Activated naive CD8-positive, alpha-beta T cell treated with anti-CD3 and anti-CD28 coated beads, Interleukin-2, amount 50 U/mL, for 24 hours (primary cell): ENCODE measurements at places on chromosomes 2 and 18.

GRCh38 chr2:10426726-10427617 is 21.2 kb downstream of the ODC1 start:
- no peak overlapping the region for H3K27ac ChIP-seq
- peaks cover 8% of the 10 kb centered on the region for H3K27me3 ChIP-seq
- H3K4me1 ChIP-seq = peaks cover under 1% of the 10 kb centered on the region
- peaks cover 11% of the 10 kb centered on the region for H3K36me3 ChIP-seq
- DNase-seq = no peak

DNA sequence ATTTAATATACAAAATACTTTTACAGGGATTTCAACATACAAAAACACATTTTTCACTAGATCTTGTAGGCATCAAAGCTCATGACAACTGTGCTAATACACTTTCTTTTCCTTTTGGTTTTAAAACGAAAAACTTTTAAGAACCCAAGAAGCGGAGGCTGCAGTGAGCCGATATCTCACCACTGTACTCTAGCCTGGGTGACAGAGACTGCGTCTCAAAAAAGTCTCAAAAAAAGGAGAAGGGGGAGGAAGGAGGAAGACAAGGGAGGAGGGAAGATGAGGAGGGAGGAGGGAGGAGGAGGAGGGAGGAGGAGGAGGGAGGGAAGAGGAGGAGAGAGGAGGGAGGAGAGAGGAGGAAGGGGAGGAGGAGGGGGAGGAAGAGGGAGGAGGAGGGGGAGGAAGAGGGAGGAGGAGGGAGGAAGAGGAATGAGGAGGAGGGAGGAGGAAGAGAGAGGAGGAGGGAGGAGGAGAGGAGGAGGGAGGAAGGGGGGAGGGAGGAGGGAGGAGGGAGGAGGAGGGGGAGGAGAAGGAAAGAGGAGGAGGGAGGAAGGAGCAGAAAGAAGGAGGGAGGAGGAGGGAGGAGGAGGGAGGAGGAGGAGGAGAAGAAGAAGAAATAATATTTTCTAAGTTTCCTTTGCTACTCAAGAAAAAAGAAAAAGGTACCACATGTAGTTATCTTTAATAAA is 13.8 kb downstream of the ROCK2 start:
- peaks cover 3% of the 10 kb centered on the region for H3K36me3 ChIP-seq
- H3K4me3 ChIP-seq = no peak overlapping the region
- peaks cover 10% of the 10 kb centered on the region for H3K4me1 ChIP-seq
- H3K27ac ChIP-seq = no peak overlapping the region
- no peaks in the 10 kb centered on the region for H3K27me3 ChIP-seq

GRCh38 chr2:151297882-151298281 is 8.4 kb upstream of the NMI start:
- H3K27ac ChIP-seq = no peak overlapping the region
- H3K4me1 ChIP-seq = peaks cover 8% of the 10 kb centered on the region
- no peak for DNase-seq
- H3K27me3 ChIP-seq = no peaks in the 10 kb centered on the region

DNA sequence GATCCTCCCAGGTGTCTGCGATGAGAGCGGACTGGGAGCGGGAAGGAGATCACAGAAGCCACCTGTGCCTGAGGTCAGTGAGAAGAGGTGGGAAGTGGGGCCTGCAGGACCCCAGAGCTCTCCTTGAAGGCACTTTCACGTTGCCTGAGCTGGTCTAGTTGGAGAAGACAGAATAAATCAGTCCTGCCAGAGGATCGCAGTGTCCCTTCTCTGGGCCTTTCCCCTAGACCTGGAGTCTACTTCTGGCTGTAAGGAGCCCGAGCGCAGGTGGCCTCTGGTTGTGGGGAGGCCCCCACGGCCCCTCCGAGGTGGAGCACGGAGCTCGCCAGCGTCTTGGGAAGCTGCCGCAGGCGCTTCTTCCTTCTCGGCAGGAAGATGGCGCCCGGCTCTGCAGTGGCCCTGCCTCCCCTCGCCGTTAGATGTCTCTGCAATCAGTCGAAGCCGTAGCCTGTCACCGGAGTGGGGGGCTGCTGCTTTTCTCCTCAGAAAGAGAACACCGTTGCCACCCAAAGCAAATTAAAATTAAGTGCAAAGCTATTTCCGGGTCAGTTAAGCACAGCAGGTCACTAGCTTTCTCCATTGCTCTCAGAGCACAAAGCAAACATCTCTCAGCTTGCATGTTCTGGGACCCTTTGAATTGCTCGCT is 212.0 kb upstream of the MYT1L start:
- no peaks in the 10 kb centered on the region for H3K36me3 ChIP-seq
- H3K27ac ChIP-seq = no peak overlapping the region
- no peaks in the 10 kb centered on the region for H3K4me1 ChIP-seq

- peaks cover 44% of the 10 kb centered on the region for H3K36me3 ChIP-seq
- H3K4me1 ChIP-seq = no peaks in the 10 kb centered on the region
- H3K27ac ChIP-seq = no peak overlapping the region
- H3K4me3 ChIP-seq = no peak overlapping the region
Observed at GRCh38 chr2:55252832-55253231, 16.2 kb downstream of the MTIF2 start.

DNA sequence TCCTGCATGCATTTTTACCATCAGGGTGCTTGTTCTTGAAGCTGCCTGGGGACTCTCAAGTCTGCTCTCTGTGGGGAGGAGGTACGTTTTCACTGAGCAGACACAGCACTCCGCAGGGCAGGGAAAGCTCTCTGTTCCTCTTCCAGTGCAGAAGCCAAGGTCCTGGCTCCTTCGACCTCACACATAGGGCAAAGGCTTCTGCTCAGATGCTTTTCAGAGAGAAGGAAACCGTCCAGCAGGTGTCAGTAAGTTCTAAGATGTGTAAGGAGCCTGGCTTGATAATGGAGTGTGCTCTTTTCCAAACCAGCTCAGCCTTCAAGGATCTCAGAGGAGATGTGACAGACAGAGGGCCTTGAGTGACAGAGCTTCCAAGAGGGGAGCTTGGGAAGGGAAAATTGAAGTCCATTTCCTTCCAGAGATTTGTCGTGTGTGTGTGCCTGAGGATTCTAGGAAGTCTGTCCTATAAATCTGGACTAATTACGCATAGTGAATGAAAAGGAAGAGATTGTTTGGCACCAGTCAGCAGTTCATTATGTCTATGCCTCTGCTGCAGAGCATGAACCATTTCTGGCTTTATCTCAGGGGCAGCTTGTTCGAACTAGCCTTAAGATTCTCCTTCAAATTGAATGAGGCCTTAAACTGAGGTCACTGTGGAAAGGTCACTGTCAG is 67.3 kb upstream of the UPP2 start:
- H3K27ac ChIP-seq = no peak overlapping the region
- H3K27me3 ChIP-seq = peaks cover 3% of the 10 kb centered on the region
- no peak overlapping the region for H3K4me3 ChIP-seq
- DNase-seq = no peak
- H3K4me1 ChIP-seq = no peaks in the 10 kb centered on the region

DNA sequence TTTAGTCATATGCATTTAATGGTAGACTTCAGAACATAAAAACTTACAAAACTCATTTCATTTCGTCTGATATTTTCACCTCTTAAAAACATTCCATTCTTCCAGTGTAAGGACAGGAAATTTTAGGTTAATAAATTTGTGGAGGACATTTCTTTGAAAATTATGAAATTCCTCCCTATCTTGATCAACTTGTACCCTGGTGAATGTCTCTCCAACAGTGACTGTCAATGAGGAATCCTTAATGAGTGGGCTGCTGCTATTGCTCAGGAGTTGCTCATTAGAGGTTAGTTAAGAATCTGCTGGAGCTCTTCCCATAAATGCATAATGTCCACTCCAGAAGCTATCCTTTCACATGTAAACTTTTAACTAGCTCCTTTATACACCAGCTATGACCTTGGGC is 69.1 kb downstream of the LRP1B start:
- no peak overlapping the region for H3K4me3 ChIP-seq
- no peaks in the 10 kb centered on the region for H3K4me1 ChIP-seq
- DNase-seq = no peak

GRCh38 chr2:129812071-129812470 is 167.4 kb upstream of the RAB6C start:
- no peak overlapping the region for H3K27ac ChIP-seq
- DNase-seq = peak; percentile 10
- no peak overlapping the region for H3K4me3 ChIP-seq

DNA sequence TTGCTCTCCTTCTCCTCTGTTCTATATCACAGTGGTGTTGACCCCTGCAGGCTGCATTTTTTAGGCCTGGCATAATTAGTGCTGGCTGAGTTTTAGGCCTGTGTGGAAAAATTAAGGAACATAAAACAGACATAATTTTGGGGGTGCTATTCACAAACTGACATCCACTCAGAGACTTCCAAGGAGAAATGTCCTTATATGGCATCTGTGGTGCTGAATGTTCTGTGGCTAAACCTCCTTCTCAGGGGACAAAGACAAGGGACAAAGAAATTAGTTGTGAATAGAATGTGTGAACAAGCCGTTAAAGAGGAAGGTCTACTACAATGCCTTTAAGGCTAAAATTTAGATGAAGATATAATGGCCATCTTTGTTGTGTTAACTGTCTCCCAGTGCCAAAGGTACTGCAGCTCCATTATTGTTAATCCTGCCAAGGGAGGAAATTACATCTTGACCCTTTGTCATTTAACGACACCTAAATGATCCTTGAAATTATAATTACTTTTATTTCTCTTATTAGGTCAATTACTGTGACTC is 870.0 kb upstream of the CHAC2 start:
- no peak overlapping the region for H3K4me3 ChIP-seq
- H3K4me1 ChIP-seq = no peaks in the 10 kb centered on the region
- H3K27me3 ChIP-seq = no peaks in the 10 kb centered on the region
- no peak for DNase-seq
- no peak overlapping the region for H3K27ac ChIP-seq

- H3K27ac ChIP-seq = no peak overlapping the region
- no peaks in the 10 kb centered on the region for H3K36me3 ChIP-seq
- H3K4me3 ChIP-seq = peak overlapping the region; percentile 84
- DNase-seq = no peak
- H3K27me3 ChIP-seq = no peaks in the 10 kb centered on the region
Observed at GRCh38 chr2:47519604-47520301, 116.8 kb downstream of the MSH2 start.

- H3K4me3 ChIP-seq = no peak overlapping the region
- DNase-seq = no peak
- no peaks in the 10 kb centered on the region for H3K36me3 ChIP-seq
- H3K27me3 ChIP-seq = no peaks in the 10 kb centered on the region
Observed at GRCh38 chr18:38810789-38811188, 1245.2 kb upstream of the CELF4 start.

GRCh38 chr2:96143231-96143847 is 1.9 kb downstream of the DUSP2 start:
- H3K4me3 ChIP-seq = peak overlapping the region; percentile 94
- H3K36me3 ChIP-seq = peaks cover 34% of the 10 kb centered on the region
- H3K4me1 ChIP-seq = peaks cover 62% of the 10 kb centered on the region
- peaks cover 2% of the 10 kb centered on the region for H3K27me3 ChIP-seq
- H3K27ac ChIP-seq = peak overlapping the region; percentile 97
- DNase-seq = no peak

- no peak overlapping the region for H3K4me3 ChIP-seq
- no peaks in the 10 kb centered on the region for H3K4me1 ChIP-seq
- H3K36me3 ChIP-seq = no peaks in the 10 kb centered on the region
- no peak overlapping the region for H3K27ac ChIP-seq
- no peak for DNase-seq
- H3K27me3 ChIP-seq = no peaks in the 10 kb centered on the region
Observed at GRCh38 chr2:14256890-14257289, 375.6 kb upstream of the LRATD1 start.

DNA sequence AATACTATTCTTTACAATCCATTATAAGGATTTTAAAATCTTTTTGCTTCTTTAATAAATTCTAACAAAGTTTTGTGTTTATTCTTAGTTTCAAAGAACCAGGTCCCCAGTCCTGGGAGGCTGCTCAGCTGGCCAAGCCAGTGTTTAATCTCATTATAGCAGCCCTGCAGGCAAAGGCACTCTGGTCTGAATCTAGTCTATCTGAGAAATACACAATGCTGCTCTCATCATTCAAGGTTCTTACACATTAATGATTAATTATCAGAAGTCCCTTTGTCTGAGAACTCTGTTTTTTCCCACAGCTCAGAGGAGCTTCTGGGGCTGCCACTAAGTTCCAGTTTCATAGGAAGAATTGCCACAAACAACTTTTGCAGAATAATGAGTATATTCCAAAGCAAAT is 27.7 kb downstream of the KCTD18 start:
- H3K27ac ChIP-seq = no peak overlapping the region
- no peaks in the 10 kb centered on the region for H3K27me3 ChIP-seq

DNA sequence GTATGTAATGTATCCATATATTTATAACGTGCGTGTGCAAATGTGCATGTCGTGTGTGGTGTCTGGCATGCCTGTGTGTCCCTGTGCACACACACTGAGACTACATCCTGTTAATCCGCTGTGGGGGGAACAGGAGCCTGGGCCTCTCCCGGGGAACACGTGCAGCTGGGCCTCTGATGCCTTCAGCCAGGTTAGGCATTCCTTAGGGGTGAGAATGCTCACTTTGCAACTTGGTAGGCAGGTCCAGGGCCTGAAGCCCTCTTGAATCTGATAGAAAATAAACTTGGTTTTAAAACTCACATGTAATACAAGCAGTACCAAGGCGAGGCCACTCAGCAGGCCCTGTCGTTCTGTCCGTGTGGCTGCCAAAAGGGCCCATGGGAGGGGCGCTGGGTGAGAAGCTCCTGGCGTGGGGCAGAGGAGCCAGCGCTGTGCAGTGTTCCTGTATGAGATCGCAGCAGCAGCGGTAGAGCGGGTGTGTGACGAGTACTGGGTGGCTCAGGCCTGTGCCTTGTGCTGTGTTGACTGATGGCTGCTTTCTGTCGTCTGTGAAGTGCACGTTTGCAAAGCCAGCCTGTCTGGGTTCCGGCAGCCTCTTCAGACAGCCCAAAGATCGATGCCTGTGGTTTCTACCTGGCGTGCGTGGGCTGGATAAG is 16.2 kb downstream of the SALL3 start:
- H3K27me3 ChIP-seq = peaks cover 5% of the 10 kb centered on the region
- DNase-seq = no peak
- no peaks in the 10 kb centered on the region for H3K36me3 ChIP-seq
- no peaks in the 10 kb centered on the region for H3K4me1 ChIP-seq
- H3K4me3 ChIP-seq = no peak overlapping the region

GRCh38 chr2:71631411-71631931 is 178.1 kb downstream of the DYSF start:
- H3K4me1 ChIP-seq = no peaks in the 10 kb centered on the region
- H3K27ac ChIP-seq = no peak overlapping the region
- peaks cover 13% of the 10 kb centered on the region for H3K27me3 ChIP-seq
- no peaks in the 10 kb centered on the region for H3K36me3 ChIP-seq
- H3K4me3 ChIP-seq = no peak overlapping the region
- no peak for DNase-seq
